Midbrain (tissue), 1 donor: ENCODE measurements at places on chromosomes 6 and 20.

- DNase-seq: no peak
Observed at GRCh38 chr20:18645851-18646250, 58.0 kb downstream of the DTD1 start.

- no peak for DNase-seq
Observed at GRCh38 chr6:87692086-87692485, 9.9 kb downstream of the AKIRIN2 start.

DNA sequence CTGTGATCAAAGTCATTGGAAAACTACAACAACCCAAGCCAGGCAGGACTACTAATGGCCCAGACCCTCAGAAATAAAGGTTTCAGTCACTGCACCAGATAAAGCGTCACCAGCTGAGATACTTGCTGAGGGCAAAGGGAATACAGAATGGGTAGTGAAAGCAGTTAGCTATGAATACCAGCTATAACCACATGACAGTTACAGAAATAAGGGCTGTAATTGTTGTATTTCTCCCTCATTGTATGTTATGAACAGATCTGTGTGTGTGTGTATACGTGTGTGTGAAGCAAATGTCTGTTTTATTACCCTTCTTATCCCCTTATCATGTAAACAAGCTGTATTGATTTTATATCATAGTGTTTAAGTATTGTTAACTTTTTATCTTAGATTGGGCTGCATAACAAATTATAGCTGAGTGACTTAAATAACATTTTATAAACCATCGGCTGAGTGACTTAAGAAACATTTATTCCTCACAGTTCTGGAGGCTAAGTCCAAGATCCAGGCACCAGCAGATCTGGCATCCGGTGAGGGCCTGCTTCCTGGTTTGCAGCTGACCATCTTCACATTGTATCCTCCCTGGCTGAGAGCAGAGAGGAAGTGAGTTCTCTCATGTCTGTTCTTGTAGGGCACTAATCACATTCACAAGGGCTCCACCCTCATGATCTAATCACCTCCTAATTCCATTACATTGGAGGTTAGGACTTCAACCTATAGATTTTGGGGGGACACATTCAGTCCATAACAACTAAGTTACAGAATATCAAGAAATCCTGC lies 46.0 kb upstream of the VSX1 start:
- DNase-seq: no peak

GRCh38 chr20:35837577-35838195 lies 65.9 kb downstream of the PHF20 start:
- DNase-seq: no peak

DNA sequence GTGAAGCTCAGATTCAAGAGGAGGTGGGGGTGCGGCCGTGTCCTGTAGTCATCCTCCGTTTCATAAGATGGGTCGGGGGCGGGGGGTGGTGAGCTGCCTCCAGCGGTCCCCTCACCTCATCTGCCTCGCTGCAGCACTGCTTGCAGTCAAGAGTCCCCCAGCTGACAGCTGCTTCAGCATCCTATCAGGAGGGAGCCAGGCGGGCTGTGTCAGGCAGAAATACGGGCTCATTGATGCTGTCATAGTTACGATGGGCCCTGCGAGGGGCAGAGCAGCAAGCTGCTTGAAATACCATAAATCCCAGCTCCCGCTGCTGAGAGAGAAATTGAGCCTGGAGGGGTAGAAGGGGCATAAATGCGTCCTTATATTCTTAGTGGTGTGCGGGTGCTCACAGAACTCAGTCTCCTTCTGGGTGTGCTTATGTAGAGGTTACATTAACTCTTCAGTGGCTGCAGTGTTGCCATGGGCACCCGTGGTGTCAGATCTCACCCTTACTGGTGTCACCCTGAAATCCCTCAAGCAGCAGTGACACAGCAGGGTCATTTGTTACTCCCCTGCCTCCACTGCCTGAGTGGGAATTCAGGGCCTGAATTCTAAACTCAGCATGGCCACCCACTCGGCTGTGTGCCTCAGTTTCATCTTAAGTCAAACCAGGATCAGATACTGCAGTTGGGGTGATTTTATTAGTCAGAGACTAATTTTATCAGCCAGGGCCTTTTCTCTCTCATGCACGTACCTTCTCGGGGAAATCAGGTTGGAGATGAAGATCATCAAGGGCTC lies 21.8 kb downstream of the CCDC167 start:
- DNase-seq: no peak

DNA sequence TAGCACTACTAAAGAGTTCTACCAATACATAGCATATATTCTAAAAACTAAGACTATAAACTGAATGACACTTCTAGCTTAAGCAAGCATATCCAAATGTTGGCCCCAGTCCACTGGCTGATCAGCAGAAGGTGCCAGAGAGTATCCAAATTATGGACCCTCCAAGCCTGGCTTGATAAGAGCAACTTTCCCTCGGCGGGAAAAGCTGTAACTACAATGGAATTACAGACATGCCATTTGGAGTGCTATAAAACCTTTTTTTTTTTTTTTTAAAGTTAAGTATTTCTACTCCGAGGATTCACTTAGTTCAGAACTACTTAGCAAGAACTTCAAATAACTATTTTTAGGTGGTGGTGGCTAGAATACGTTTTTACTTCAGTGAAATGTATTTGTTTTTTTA lies 94.6 kb downstream of the EPB41L2 start:
- DNase-seq: no peak

GRCh38 chr6:158789115-158789917 lies 29.9 kb downstream of the EZR start:
- DNase-seq: no peak

- no peak for DNase-seq
Observed at GRCh38 chr20:7189231-7189630, 421.7 kb downstream of the BMP2 start.

DNA sequence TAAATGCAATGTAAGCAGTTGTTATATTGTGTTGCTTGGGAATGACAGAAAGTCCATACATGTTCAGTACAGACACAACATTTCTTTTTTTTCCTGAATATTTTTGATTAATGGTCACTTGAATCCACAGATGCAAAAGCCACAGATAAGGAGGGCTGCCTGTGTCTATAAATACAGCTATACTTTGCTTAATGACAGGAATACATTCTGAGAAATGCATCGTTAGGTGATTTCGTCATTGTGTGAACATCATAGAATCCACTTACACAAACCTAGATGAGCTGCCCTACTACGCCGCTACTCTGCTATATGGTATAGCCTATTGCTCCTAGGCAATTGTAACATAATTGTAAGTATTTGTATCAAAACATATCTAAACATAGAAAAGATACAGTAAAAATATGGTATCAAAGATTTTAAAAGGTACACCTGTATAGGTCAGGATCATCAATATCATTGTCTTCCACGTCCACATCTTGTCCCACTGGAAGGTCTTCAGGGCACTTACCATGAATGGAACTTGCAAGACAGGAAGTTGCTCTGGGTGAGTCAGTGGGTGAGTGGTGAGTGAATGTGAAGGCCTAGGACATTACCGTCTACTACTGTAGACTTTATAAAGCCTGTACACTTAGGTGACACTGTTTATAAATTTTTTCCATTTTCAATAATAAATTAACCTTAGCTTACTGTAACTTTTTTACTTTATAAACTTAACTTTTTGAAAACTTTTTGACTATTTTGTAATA lies 27.9 kb upstream of the POPDC3 start:
- DNase-seq: no peak

GRCh38 chr6:110628330-110628729 lies 151.9 kb upstream of the SLC22A16 start:
- no peak for DNase-seq

DNA sequence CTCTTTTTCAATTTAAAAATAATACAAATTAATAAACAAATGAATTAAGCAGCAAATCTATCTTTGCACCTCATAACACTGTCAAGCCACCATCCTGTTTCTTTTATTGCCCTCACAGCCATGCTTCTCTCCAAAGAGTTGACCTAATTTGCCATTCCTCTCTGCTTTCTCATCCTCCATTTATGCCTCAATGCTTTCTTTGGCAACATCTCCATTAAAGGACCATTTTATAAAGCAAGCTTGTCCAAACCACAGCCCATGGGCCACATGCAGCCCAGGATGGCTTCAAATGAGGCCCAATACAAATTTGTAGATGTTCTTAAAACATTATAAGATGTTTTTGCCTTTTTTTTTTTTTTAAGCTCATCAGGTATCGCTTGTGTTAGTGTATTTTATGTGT lies 26.4 kb upstream of the MEI4 start:
- DNase-seq: no peak

DNA sequence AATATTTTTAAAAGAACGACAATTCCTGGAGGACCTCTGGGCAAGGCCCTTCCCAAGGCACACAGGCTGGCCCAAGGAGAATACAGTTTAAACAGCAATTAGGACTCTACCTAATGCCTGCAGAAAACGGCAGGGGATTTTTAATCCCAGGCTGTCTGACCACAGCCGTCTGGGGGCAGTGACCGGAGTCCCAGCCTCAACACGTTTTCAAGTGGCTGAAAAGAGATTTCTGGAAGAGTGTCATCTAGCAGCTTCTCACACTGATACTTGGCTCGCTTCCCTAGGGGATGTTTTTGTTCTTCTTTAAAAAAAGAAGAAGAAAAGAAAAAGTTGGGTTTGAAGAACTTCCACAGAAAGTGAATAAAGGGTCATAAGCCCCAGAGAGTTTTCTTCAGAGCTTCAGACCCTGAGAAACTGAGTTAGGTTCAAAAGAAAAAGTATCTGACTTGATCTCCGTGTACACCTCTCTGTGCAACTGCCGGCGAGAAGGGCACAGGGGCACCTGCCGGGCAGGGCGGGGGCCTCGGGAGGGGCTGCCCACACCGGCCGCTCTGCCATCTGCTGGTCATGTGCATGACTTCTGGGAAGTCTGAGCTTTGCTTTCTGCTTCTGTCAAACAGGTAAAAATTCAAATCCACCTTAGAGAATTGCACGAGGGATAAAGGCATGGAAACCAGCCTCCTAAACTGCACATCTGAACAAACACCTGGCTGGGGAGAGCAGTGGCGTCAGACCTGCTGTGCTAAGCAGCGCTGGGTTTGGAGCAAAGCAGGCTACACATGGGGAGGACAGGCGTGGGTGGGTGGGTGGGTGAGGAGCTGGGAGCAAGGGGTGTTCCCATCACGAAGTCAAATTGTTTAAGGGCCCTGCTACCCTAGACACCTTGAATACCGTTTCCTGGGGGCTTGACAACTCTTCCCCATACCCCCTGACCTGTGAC lies 33.0 kb downstream of the RRBP1 start:
- DNase-seq: no peak

GRCh38 chr6:70456735-70457134 lies 43.4 kb downstream of the FAM135A start:
- DNase-seq: no peak

DNA sequence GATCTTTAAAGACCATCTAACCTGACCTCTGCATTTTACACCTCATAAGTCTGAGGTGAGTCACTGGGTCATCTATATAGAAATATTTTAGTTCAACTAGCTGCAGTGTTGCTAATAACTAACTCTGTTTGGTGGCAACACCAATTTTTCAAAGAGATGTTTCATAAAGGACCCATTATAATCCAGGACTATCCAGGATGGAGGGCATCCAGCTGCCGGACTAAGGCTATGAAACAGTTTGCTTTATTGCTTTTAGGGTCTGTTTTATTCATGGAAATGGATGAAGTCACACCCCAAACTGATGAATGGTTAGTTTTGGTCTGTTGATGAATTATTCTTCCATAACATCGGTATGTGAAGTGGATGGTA lies 204.2 kb upstream of the GMDS start:
- no peak for DNase-seq

DNA sequence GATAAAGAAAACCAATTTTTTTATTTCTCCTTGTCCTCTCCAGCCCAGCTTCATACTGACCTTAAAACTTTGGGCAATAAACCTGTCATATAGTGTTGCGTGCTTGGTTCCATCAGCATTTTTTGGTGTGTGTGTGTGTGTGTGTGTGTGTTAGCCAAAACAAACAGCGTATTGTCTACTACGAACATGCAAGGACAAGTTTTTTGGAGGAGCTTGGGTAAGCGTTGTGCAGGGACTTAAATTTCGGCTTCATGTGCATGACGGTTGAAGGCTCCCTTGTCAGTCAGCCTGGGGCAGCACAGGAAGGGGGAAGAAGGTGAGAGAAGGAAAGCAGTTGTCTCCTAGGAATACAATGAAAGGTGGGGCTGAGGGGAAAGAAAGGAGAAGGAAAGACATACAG lies 62.0 kb upstream of the PAX1 start:
- no peak for DNase-seq

DNA sequence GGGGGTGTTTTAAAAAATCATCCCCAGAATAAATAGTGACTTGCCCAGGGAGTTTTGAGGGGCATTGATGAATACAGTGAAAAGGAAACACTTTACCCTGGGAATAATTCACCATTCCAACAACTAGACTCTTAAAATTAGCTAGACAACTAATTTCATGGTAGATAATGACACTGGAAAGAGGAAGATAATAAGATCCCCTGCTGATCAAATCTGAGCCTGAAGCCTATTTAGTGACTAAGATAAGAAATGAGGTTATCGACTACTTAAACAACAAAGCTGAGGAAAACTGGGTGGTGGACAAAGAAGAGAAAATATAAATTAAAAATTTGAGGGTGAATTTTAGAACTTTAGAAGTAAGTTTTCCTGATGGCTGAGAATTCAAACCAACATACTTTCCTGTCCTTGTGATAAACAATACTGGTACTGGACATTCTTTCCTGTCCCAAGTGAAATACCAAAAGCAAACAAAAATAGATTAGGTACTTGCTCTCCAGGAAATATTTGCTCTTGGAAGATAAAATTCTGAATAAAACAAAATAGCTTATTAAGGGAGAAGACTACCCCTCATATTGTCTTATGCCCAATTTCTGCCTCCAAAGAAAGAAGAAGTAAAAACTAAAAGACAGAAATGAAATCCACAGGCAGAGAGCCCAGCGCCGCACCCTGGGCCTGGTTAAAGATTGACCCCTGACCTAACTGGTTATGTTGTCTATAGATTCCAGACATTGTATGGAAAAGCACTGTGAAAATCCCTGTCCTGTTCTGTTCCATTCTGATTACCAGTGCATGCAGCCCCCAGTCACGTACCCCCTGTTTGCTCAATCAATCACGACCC lies 64.0 kb upstream of the ADGRF4 start:
- no peak for DNase-seq

DNA sequence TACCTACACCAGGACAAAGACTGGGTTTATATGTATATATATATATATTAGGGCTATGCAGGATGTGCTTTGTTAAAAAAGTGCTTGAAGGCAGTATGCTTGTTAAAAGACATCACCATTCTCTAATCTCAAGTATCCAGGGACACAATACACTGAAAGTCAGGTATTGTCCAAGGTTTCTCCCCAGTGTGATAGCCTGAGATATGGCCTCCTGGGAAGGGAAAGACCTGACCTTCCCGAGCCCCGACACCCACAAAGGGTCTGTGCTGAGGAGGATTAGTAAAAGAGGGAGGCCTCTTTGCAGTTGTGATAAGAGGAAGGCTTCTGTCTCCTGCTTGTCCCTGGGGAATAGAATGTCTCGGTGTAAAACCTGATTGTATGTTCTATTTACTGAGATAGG lies 156.9 kb downstream of the GPX5 start:
- no peak for DNase-seq

DNA sequence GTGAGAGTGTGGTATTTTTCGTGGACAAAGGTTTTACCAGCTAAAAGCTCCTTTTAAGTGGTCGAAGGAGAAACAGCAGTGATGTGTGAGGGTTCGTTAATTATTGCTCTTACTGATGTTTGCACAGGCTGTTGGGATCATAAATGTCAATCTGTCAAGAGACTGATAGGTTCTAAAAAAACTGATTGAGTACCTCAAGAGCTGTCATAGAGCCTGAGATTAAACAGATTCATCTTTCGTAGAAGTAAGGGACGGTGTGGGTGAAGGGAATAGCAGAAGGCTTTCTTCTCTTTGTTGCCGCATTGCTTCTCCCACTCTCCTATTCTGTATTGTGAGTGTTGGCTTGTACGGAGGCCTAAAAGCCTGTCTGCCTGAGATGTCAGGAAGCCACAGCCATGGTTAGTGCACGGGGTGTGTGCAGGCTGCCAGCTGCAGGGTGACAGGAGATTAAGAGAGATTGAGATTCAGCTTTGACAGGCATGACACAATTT lies 291.0 kb downstream of the ZFAND3 start:
- no peak for DNase-seq
